MCF 10A (cell line): ENCODE measurements at places on chromosomes 7 and 10. TPM values are rescaled to one million over a fixed set of nuclear protein-coding genes. Genes with fewer than 3 reads are reported as not detected.

ELFN1 gene
- not detected in 2 replicates for total RNA-seq

ARHGAP22 gene
- 4.0 and 6.3 TPM in 2 replicates for total RNA-seq

DNAJB12 gene
- 64.7 and 68.1 TPM in 2 replicates for total RNA-seq

CTAGE4 gene
- total RNA-seq, result 23.2 and 26.0 TPM in 2 replicates

OR9A4 gene
- not detected in 2 replicates for total RNA-seq

EMX2 gene
- not detected in 2 replicates for total RNA-seq

FKBP9 gene
- 111 and 139 TPM in 2 replicates for total RNA-seq

NYAP1 gene
- 0.21 TPM in 1 of 2 replicates, not detected in the other for total RNA-seq

GRCh38 chr7:98808751-98809460 lies 60.9 kb downstream of the TMEM130 start:
- DNase-seq, result no peak

DNA sequence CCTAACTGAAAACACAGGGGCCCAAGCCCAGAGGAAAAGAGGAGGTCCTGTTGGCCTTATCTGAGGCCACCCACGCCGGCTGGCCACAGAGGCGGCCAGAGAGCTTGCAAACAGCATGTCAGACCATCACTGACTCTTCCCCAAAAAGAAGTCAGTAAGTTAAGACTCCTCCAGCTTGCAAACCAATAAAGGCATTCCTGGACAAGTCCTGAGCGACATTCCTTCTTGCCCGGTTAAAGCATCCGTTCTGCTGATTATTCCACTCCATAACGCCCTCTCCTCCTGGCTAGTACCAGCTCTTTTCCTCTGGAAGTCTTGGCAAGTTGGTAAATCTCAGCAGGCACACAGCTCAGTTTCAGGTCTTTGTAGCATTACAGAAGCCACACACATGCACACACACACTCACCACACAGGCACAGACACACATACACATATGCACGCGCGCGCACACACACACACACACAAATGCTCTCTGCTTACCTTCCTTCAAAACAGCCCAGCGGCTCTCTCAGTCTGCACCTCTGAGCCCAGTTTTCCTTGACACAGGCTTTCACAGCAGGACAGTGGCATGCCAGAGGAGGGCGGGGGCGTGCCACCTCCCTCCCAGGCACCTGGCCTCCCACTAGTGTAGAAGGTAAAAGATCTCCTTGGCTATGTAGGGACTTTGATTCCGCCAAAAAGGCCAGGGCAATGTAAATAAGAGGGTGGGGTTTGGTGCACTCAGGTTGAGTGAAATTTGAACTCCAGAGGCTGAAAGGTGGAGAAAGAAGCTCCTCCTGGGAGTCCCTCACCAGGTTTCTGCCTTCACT lies 201.4 kb downstream of the TNS3 start:
- no peak for DNase-seq

GRCh38 chr7:127107601-127108007 lies 145.1 kb downstream of the GRM8 start:
- peak; percentile 81 for DNase-seq

- no peak for DNase-seq
These were observed 34.0 kb upstream of the SLC35B4 start for GRCh38 chr7:134350709-134351108.

- DNase-seq, result no peak
These were observed 360.7 kb upstream of the AUTS2 start for GRCh38 chr7:69237541-69237940.

- peak; percentile 46 for DNase-seq
These were observed 424 bp downstream of the EGFR start for GRCh38 chr7:55019191-55019690.

- DNase-seq, result no peak
These were observed 20.4 kb downstream of the PTPRN2 start for GRCh38 chr7:158567153-158567603.

GRCh38 chr7:121012170-121012874 lies 23.8 kb downstream of the CPED1 start:
- DNase-seq, result no peak

DNA sequence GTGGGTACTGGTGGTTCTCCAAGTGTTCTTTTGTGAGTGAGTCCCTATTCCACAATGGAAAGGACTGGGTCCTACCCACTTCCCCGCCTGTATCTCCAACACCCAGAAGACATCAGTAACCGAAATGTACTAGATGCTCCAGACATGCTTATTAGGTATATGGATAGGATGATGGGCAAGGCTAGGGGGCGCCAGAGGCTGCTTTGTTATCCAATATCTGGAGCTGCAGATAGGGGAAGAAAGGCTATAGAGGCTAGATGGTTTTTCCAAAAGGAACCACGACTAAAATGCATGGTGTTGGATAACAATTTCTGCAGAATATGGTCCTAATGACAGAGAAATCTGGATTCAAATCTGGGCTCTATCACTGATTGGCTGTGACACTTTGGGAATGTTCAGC lies 56.2 kb upstream of the TM9SF3 start:
- DNase-seq, result peak; percentile 59

GRCh38 chr10:6052247-6053221 lies 9.6 kb downstream of the IL2RA start:
- peak; percentile 41 for DNase-seq

- peak; percentile 11 for DNase-seq
These were observed 113.7 kb downstream of the CDK14 start for GRCh38 chr7:90709501-90710465.

GRCh38 chr7:37666026-37666799 lies 17.4 kb upstream of the GPR141 start:
- peak; percentile 95 for DNase-seq

- DNase-seq, result no peak
These were observed 26.2 kb upstream of the INPP5A start for GRCh38 chr10:132511121-132512051.

DNA sequence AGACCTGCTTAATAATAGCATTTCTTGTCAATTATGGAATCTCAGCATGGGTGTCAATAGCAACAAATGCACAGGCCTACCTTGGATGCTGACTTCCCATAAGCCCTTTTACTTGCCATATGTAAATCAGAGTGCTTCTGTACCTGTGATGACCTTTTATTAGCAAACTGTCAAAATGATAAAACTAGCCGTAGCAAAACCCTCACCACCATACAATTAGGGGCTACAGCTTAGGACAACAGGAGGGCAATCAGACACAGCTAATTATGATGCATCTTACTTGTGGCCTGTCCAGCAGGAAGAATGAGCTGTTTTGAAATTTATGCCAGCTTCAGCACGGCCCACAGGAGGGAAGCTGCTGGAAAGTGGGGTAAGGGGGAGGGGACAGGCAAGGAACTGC lies 201.6 kb downstream of the TAX1BP1 start:
- DNase-seq, result no peak

DNA sequence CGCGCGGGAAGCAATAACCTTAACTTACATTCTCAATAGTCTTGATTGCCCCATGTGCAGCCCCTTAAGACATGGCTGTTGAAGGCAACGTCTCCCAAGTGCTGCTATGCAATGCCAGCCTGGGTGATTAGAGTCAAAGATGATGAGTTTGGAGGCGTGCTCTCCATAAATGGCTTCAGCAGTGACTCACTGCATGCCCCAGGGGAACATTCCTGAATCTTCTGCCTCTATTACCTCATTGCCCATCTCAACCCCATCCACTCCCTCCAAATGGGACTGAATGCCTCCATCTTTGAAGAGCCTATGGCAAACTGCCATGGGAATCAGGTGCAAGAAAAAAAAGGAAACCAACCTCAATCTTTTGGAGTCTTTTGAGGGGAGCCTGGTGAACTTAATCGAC lies 282.8 kb downstream of the SNX10 start:
- DNase-seq, result peak; percentile 75

GRCh38 chr7:106278695-106279094 lies 6.1 kb downstream of the NAMPT start:
- DNase-seq, result no peak

GRCh38 chr7:4162884-4163564 lies 519.1 kb upstream of the FOXK1 start:
- no peak for DNase-seq

DNA sequence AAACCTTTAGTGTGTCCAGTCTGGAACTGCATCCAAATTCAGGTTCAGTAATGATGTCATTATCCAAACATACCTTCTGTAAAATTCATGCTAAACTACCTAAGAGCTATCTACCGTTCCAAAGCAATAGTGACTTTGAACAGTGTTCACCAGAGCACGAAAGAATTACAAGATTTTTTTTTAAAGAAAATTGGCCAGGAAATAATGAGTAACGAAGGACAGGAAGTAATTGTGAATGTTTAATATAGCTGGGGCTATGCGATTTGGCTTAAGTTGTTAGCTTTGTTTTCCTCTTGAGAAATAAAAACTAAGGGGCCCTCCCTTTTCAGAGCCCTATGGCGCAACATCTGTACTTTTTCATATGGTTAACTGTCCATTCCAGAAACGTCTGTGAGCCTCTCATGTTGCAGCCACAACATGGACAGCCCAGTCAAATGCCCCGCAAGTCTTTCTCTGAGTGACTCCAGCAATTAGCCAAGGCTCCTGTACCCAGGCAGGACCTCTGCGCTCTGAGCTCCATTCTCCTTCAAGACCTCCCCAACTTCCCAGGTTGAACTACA lies 694 bp upstream of the FAS start:
- peak; percentile 93 for DNase-seq
